ENCODE measurements at places on chromosomes 1 and 21.

- H3K4me3 ChIP-seq = no peak overlapping the region
- H3K27me3 ChIP-seq = peaks cover 3% of the 10 kb centered on the region
- H3K4me1 ChIP-seq = peaks cover 16% of the 10 kb centered on the region
- H3K36me3 ChIP-seq = no peaks in the 10 kb centered on the region
- no peak overlapping the region for H3K27ac ChIP-seq
Measured at GRCh38 chr21:26956813-26957212, 10.1 kb downstream of the ADAMTS5 start.

DNA sequence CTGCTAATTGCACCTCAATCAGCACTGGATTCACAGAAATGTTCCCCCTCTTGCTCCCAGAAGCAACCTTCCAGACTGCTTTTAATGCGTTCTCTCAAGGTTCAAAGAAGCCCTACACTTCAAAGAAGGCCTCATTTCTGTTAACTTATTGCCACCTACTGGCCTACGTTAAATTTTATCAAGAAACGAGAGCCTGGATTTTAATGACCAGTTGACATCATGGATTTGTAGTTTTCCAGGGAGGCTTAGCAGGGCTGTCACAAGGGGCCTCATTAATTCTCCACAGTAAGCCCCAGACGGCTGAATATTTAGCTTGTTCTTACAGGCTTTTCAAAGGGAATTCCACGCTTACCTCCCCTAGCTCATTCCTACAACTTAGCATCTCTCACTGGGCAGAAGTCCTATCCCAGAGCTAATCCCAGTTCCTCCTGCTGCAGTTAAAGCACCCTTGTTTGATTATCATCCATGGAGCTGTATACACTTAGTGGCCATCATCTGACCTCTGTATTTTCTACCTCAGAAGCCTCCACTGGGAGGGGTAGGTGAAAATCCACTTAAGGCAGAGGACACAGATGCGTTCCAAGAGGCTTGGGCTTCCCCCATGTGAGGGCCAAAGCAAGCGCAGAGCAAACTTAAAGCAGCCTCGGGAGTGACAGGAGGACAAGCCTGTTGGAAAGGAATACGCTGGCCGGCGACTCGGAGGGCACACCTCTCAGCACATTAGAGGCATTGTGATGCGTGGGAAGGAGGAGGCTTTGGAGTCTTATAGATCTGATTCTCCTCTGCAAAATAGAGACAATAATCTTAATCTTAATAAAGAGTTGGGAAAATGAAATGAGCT is 32.2 kb upstream of the CYP4X1 start:
- H3K4me3 ChIP-seq = no peak overlapping the region
- no peaks in the 10 kb centered on the region for H3K4me1 ChIP-seq
- no peak overlapping the region for H3K27ac ChIP-seq
- no peaks in the 10 kb centered on the region for H3K27me3 ChIP-seq
- no peak for DNase-seq

- H3K27me3 ChIP-seq = no peaks in the 10 kb centered on the region
- DNase-seq = peak; percentile 24
- H3K4me1 ChIP-seq = peaks cover 62% of the 10 kb centered on the region
- H3K4me3 ChIP-seq = peak overlapping the region; percentile 72
Measured at GRCh38 chr1:171219346-171220080, 28.8 kb upstream of the FMO1 start.

- H3K4me1 ChIP-seq = peaks cover 19% of the 10 kb centered on the region
- H3K4me3 ChIP-seq = no peak overlapping the region
- H3K27ac ChIP-seq = no peak overlapping the region
- no peak for DNase-seq
- no peaks in the 10 kb centered on the region for H3K27me3 ChIP-seq
Measured at GRCh38 chr1:169945181-169945580, 51.5 kb upstream of the SCYL3 start.

- H3K4me1 ChIP-seq = peaks cover 84% of the 10 kb centered on the region
- no peaks in the 10 kb centered on the region for H3K27me3 ChIP-seq
- peak overlapping the region; percentile 85 for H3K27ac ChIP-seq
- no peak for DNase-seq
Measured at GRCh38 chr1:178646821-178647220, 78.2 kb upstream of the RALGPS2 start.

DNA sequence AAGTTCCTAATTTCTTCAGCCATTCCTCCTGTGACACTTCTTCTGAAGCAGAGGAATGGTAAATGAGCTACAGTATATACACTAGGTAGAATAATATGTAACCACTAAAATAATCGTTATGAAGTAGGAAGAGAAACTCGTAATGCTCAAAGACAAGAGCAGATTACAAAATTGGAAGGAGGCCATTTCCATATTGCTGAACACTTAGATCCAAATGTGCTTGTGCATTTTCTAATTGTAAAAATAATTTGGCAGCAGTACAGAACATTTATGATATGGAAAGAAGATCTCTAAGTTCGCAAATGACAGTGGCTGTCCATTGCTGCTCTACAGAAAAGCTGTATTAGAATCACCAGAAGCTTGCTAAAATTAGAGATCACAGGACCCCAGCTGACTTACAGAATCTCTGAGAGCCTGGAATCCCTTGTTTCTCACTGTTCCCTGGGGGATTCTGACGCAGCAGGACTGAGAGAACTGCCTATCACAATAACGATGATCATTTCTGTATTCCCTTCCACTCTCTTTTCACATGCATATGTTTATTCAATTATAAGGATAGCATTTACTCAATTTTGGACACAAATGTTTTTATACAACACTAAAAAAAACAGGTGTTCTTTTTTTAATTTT is 242.1 kb downstream of the OMA1 start:
- DNase-seq = no peak
- no peak overlapping the region for H3K27ac ChIP-seq
- peaks cover 4% of the 10 kb centered on the region for H3K27me3 ChIP-seq
- H3K4me3 ChIP-seq = no peak overlapping the region

DNA sequence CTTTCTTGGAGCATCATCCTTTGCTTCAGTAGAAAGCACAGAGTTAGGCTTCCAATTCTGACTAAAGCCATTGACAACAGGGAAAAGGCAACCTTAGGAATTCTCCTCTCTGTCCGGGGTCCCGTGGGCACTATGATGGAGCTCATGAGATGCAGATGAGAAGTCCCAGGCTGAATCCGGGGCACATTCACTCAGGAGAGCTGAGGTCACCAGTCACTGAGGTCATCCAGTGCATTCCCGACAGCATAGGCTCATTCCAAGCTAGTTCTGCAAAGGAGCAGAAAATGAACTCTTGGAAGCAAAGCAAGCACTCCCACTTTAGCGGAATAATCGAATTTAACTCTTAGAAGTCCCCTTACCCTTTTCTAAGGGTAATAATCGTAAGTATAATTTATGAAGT is 6.8 kb downstream of the CR1 start:
- H3K4me3 ChIP-seq = no peak overlapping the region
- peaks cover 6% of the 10 kb centered on the region for H3K4me1 ChIP-seq
- no peak for DNase-seq
- H3K27me3 ChIP-seq = peaks cover 18% of the 10 kb centered on the region
- H3K27ac ChIP-seq = no peak overlapping the region

GRCh38 chr1:71930511-71930910 is 351.8 kb downstream of the NEGR1 start:
- no peaks in the 10 kb centered on the region for H3K36me3 ChIP-seq
- H3K27me3 ChIP-seq = no peaks in the 10 kb centered on the region
- H3K4me1 ChIP-seq = peaks cover 23% of the 10 kb centered on the region
- H3K27ac ChIP-seq = peak overlapping the region; percentile 39
- DNase-seq = peak; percentile 6
- H3K4me3 ChIP-seq = no peak overlapping the region

DNA sequence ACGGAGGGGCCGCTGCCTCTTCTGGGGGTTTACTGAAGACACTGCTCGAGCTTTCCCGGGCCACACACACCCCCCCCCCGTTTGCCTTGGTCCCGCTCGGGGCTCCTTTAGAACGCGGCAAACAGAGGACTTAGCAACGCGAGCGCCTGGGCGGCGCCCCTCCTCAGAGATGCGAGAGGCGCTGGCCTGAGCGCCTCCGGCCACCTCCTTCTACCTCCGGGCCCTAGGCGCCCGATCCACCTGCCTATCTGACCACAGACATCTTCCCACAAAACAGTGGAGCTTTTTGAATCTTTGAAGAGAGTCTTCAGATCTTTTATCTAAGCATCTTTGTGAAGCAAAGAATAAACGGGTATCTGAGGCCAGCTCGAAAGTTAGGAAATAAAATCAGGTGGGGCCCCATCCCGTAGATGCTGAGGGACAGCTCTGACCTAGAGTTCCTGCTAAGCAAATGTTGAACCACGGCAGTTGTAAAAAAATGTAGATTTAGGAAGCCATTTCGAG is 436 bp upstream of the TTLL7 start:
- peaks cover 31% of the 10 kb centered on the region for H3K4me1 ChIP-seq
- H3K27ac ChIP-seq = peak overlapping the region; percentile 86
- DNase-seq = peak; percentile 39
- no peaks in the 10 kb centered on the region for H3K36me3 ChIP-seq

- H3K36me3 ChIP-seq = no peaks in the 10 kb centered on the region
- H3K27me3 ChIP-seq = peaks cover 40% of the 10 kb centered on the region
- no peak overlapping the region for H3K27ac ChIP-seq
- no peak for DNase-seq
- peaks cover 36% of the 10 kb centered on the region for H3K4me1 ChIP-seq
Measured at GRCh38 chr1:6417961-6418667, 1.6 kb downstream of the HES2 start.

DNA sequence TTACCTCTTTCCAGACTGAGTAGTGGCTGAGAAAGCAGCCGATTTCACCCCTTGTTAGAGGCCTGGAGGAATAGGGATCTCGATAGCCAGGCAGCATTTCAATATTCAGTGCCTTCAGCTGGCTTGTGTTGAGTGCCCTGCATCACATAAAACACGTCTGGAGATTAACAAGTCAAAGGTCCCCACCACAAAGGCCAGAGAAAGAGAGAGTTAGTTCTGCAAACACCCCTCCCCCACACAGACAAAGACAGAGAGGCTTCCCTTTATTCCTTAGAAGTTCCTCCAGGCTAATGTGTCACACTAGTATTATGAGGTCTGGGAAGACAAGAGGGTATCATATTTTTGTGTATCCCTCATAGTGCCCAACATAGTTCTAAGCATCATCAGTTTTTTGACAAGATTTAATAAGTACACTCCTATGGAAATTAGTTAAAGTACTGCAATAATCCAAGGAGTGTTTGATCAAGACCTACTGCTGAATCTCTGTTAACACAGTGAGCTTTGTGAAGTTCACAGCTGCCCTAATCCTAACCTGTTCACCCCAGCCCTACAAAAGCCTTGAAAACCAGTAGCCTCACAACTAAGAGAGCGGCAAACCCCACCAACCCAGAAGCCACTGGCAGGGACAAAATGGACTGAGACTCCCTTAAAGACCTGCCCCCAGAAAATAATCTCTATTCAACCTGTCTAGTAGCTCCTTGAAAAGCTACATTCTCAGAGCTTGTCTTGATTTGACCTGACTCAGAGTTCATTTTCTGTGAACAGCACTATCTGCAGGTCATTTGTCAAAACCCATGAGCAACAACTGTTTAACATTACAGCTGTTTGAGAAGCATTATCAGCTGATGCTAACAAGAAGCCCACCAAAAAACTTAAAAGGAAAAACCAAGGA is 91.9 kb downstream of the COLGALT2 start:
- H3K4me3 ChIP-seq = no peak overlapping the region
- peaks cover 18% of the 10 kb centered on the region for H3K36me3 ChIP-seq
- peaks cover 20% of the 10 kb centered on the region for H3K4me1 ChIP-seq
- DNase-seq = no peak
- H3K27me3 ChIP-seq = no peaks in the 10 kb centered on the region

Measured in HFFc6 (cell line).